HT1080 (cell line): ENCODE measurements at places on chromosomes 5 and 9. TPM values are rescaled to one million over a fixed set of nuclear protein-coding genes. Genes with fewer than 3 reads are reported as not detected.

The CCDC152 gene
- total RNA-seq = 0.03 TPM in 1 of 2 replicates, not detected in the other

The BTNL3 gene
- not detected in 2 replicates for total RNA-seq

The BTNL9 gene
- total RNA-seq = 0.18 and 1.3 TPM in 2 replicates

The FOXD4L3 gene
- not detected in 2 replicates for total RNA-seq

The RFESD gene
- total RNA-seq = 2.5 and 4.0 TPM in 2 replicates

The TMEM215 gene
- total RNA-seq = not detected in 2 replicates

The PIP5K1B gene
- total RNA-seq = not detected in 2 replicates

The FGF18 gene
- 0.06 TPM in 1 of 2 replicates, not detected in the other for total RNA-seq

DNA sequence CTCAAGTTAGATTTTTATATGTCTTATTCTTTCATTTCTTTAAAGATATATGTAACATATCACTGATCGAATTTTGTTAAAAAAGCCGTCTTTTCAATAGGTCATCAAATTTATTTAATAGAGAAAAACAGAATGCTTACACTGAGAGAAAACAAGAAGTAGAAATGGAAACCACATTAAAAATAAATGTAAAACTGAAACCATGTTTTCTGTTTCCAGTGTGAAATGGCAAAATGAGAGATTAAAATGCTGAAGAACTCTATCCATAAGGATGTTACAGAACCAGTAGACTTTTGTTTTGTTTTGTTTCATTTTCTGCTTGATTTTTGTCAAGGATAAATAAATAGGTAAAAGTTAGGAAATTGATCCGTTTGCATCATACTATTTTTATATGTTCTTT, 210.1 kb downstream of the PRDM9 start:
- DNase-seq = no peak

- DNase-seq = peak; percentile 57
Observed at GRCh38 chr5:151115272-151115905, 34.6 kb upstream of the TNIP1 start.

GRCh38 chr9:16591092-16591491, 279.4 kb downstream of the BNC2 start:
- DNase-seq = no peak

DNA sequence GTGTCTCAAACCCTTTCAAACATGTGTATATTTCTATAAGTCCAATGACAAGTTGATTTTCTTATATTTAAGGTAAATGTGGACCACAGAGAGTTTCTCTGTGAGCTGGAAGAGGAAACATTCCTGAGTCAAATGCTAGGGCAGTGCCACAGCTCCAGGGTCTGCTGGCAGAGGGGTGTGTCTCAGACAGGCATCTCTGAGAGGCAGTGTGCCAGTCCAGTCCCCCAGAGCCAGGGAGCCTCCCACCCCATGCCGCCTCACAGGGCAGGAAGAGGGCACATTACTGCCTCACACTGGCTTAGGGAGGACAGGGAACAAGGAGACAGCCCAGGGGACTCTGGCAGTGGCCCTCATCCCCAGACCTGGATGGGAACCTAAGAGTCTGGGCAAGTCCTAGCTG, 120.2 kb downstream of the TENT4A start:
- DNase-seq = no peak

DNA sequence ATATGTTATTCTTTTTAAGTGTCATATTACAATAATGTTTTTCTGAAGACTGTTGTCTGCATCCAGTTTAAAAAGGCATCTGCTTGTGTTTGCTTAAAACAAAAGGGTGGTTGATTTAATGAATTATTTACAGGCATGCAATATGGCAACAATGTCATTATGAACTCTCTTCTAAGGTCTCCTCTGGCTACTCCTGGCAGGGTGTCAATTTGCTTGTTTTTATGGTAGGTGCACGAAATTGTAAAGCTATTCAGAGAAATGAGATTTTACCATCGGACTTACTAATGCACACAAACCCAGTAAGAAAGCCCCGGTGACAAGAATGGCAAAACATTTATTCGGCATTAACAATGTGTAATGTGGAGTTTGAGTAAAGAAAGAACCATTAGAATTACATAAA, 539.8 kb upstream of the ZNF608 start:
- DNase-seq = no peak

DNA sequence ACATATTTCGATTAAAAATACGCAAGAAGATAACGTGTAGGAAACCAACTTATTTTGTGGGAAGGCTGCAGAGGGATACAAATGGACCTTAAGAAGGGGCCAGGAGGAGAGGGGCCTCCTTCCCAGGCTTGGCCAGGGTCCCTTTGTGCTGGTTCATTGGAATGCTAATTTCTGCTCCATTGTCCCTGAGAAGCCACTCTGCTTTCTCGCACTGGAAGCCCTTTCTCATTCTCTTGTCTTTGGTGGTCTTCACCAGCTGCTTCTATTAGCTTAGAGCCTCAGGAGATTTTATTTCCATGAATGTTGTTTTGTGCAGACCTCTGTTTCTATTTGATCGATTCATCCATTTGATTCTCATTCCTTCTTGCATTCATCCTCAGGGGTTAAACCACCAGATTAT, 325.4 kb downstream of the TMEM38B start:
- no peak for DNase-seq

- DNase-seq = peak; percentile 58
Observed at GRCh38 chr9:35335164-35335563, 154.7 kb upstream of the RUSC2 start.

GRCh38 chr5:141172381-141173204, at the start of gene PCDHB7:
Gene PCDHB7 (plus strand): TSS chr5:141172644. CDS start chr5:141172836, 192 bp downstream.
- no peak for DNase-seq

DNA sequence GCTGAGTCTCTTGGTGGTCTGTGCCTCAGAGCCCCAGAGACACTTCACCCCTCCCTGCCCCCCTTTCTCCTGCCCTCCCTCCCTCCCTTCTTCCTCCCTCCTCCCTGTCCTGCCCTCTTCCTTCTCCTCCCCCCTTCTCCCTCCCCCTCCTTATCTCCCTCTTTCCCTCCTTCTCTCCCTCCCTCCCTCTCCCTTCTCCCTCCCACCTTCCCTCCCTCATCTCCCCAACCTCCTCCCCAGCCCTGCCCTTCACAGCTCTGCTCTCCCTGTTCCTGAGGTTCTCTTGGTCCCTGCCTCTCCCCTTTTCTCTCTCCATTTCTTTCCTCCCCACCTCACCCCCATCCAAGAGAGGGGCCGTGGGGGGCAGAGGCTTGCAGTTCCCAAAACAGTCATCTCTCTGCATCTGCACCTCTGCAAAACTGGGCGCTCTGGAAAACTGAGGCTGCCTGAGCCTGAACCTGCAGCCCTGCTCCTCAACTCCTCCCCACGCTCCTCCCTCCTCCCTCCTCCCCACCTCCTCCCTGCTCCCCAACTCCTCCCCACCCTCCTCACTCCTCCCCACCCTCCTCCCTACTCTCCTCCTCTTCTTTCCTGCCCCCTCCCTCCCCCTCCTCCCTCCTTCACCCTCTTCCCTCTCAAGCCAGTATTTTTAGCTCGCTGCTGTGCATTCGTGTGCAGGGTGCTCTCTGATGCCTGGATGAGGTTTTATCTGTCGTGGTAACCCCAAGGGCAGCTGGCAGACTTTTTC, 219.1 kb downstream of the C9orf50 start:
- DNase-seq = no peak

- peak; percentile 29 for DNase-seq
Observed at GRCh38 chr5:173859408-173860159, 28.6 kb upstream of the CPEB4 start.

GRCh38 chr9:75903785-75904360, 13.4 kb downstream of the PCSK5 start:
- peak; percentile 85 for DNase-seq

GRCh38 chr5:1736065-1736464, 63.6 kb downstream of the MRPL36 start:
- no peak for DNase-seq

DNA sequence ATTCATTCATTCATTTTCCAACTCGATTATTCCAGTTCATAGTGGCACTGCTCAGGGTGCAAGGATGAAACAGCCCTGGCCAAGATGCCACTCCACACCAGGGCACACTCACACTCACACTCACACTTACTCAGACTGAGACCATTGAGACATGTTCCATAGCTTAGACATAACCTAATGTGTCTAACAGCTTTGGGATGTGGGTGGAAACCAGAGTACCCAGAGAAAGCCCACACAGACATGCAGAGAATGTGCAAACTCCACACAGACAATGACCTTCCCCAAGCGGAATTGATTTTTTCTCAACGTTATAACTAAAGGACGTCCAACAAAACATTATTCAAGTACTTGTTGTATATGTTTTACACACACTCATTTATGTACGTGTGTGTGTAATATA, 1363.5 kb downstream of the EFNA5 start:
- no peak for DNase-seq

DNA sequence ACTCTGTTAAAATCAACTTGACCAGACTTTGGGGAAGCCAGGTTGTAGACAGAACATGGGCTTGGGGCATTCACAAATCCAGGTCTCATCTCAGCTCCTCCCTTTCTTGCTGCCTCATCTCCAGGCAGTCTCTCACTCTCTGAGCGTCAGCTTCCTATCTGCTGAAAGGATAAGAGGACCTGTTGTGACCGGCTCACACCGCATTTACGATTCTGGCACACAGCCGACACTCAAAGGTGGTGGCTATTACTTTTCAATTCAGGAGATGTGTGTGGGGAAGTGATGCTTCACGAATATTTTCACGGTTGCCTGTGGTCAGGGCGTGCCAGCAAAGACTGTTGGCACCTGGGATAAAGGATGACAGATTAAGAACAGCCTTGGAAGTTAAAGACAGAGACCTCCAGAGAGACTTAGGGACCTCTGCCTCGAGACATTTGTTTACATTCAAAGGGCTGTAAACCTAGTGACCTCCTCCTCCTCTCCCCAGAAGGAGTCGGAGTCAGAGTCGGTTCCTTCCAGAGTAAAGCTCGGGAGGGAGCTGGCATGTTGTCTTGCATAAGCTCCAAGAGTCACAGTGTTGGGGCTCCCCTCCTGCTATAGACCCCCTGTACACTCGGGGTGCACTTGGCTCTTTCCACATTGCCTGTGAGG, 83.2 kb downstream of the AK8 start:
- DNase-seq = peak; percentile 10
